ENCODE measurements at places on chromosomes 16 and 17. TPM values are rescaled to one million over a fixed set of nuclear protein-coding genes. Genes with fewer than 3 reads are reported as not detected.

DNA sequence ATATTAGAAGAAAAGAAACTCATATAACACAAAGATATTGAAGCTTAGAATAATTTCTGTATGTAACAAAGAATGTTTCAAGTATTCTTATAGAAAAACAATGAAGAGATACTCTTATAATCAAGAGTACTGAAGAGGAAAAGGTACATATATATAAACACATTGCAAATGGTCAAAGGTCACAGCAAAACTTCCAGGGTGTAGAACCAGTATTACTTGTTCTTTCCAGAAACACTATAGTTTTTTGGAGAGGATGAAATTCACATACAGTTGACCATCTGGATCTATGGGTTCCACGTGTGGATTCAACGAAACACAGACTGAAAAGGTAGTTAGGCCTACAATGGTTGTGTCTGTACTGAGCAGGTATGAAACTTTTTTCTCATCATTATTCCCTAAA is 22.6 kb downstream of the PRPSAP1 start:
- no peak for DNase-seq

The PLD2 gene
- polyA plus RNA-seq = 21.7 TPM

DNA sequence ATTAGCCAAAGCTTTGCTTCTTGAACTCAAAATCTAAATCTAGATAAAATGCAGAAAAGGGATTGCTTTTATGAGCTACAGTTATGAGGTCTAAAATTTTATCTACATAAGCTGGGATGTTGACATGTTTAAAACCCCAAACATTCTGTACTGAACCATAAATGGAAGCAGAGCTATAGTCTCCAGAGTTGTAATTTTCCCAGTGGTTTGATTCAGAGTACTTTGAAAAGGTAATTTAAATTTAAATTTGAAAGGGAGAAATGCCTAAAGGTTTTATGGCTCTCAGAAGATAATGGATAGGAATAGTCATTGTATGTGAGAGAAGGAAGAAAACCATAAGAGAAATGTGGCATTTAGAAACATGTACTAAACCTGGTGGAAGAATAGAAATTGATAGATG is 163.2 kb downstream of the PPM1E start:
- no peak for DNase-seq

- no peak for DNase-seq
Measured at GRCh38 chr17:15512071-15512709, 44.8 kb upstream of the CDRT4 start.

GRCh38 chr16:74492976-74493375 is 71.7 kb upstream of the CLEC18B start:
- no peak for DNase-seq

The RASL10B gene
- polyA plus RNA-seq = 3.0 TPM

Measured in urinary bladder (tissue), 4 donors.